ENCODE measurements at places on chromosomes 5 and 9.

DNA sequence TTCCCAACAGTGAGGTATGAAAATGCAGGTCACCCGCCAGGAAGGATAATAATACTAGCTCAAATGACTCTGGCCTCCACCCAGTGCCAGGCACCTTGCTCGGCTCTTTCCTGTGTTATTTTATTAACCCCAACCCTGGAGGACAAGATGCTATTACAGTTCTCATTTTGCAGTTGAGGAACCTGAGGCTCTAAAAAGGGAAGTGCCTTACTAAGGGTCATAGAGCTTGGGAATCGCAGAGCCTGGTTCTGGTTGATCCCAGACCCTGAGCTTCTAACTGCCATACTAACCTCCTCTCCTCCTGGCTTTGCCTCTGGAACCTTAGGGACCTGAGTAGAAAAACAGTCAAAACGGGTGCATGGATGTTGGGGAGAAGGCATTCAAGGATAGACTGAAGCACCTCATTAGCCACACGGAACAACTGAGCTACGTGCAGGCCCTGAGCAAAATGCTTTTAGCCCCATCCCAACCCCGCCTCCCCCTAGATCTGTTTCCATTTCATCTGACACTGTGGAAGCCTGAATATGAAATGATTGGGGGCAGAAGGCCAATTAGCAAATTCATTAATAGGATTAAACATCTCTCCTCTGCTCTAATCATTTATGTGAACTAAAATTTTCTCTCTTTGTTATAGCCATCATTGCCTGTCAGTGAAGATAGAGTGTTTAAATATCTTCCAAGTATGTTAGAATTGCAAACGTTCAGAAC lies 7.9 kb downstream of the KCNIP1 start:
- DNase-seq, result no peak

- DNase-seq, result no peak
Observed at GRCh38 chr5:37786862-37787519, 52.9 kb downstream of the GDNF start.

DNA sequence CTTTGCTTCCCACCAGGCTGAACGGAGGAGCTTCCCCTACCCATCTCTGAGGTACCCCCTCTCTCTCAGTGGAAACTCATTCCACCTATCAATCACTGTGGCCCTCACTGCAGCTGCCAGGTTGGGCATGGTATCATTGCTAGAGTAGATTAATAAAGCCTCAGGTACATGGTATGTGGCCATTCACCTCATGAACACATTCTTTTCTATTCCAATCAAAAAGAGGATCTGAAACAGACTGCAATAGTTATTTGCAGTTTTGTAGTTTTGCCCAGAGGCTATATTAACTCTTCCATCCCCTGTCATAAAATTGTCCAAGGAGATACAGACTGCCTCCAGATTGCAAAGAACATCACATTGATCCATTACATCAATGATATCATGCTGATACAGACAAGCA lies 85.8 kb upstream of the MVB12B start:
- no peak for DNase-seq

DNA sequence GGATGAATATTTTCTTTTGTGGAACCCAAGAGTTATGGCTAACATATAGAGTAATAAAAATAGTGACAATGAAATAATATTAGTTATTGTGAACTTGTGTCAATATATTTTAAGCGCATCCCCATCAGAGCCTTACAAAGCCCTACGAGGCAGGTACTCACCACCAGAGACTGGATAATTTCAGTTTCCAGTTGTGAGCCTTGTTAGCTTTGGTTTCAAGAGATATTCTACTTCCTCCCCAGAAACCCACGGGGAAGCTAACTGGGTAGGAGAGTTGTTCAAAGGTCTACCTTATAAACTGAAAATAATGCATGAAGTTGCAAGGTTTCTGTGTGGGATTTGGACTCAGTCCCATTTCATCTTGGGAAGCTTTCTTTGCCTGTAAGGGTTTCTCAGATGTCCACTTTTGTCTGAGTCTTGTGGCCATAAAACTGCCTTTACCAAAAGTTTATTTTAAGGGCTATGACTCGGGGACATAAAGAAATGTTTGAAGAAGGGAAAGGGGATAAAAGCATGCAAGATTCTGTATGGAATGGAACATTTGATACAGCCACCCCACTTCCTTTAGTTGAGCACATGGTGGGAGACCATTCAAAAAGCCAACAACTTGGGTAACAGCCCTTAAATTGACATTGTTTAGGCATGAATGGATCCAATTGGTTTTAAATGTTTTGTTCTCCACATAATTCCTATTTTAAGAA lies 57.4 kb upstream of the ANKRD55 start:
- no peak for DNase-seq

DNA sequence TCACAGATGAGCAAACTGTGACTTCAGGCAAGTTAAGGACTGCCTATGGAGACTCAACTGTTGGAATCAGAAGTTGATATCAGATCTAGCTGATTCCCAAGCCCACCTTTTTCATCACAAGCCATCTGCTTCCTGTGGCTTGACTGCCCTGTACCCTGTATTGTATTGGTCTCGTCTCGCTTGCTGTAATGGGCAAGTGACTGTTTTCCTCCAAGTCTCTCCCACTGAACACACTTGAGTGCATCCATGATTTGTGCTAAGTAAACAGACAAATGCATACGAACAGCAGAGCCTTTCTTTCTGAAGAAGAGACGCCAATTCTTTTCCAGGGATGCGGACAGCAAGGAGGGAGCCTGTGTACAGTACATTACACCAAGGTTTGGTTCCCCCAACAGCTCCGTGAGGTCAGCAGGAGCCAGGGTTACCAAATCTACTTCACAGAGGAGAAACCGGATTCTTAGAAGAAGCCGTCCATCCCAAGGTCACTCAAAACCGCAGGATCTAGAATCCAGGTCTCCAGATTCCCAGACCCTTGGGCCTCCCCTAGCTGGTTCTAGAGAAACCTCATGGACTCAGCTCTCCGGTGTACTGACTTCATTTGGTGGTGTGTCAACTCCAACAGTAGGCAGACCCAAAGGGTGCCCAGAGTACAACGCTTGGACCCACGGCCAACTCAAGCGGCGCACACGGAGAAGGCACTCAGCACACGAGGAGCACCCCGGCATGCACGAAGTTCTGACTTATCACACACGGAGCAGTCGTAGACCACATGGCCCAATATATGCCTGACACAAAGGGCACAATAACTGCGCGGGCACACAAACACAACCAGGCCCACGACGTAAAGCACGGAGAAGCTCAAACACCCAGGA lies 1.1 kb downstream of the BAG1 start:
- DNase-seq, result no peak

DNA sequence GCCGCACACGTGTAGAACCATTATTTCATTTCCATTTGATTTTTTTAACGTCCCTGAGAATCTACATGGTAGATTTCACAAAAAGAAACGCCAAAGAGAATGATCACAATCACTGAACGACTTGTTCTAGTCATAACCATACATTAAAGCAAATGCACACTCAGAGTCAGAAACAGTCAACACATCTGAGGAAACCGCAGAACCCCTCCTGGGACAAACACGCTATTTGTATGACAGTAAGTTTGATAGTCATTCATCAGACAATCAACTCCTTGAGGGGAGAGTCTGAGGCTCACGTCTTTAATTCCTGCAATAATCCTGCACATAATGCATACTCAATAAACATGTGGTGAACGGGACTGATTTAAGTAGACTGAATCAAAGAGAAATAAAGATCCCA lies 129.2 kb downstream of the MED27 start:
- no peak for DNase-seq

- DNase-seq, result no peak
Observed at GRCh38 chr9:136147038-136147889, 28.6 kb upstream of the TMEM250 start.

- DNase-seq, result no peak
Observed at GRCh38 chr9:10438955-10439354, 173.8 kb downstream of the PTPRD start.

DNA sequence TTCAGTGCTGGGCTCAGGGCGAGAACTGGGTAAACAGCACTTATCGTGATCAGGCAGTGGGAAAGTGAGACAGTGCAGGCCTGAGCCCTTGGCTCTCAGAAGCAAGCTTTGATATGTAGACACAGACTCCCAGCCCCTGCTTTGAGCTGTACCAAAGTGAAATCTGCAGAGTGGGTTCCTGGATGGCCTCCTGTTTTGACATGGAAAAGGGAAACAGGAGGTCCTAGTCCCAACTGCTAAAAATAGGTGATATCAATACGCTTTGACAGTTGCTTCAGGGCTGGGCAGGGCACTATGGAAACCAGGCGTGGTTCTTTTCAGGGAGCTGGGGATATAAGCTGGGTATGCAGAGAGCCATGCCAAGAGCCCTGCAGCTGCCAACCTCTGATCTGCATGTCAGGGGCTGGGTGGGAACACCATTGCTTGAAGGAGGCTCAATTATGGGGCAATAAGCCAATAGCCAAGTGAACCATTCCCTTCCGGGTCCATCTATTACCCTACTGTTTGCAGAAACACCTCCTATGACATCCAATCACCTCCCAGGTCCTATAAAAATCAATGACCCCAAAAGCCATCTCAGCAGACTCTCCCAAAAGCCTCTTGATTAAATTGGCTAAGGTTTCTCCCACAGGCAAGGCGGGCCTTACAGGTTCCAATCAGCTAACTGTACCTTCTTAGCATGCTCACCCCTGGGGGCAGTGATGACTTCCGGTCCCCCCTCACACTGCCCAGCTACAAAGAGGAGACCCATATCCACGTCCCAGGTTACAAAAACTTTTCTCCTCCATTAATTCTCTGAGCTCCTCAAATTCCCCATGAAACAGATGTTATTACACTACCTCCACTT lies 45.8 kb downstream of the EPB41L4B start:
- DNase-seq, result no peak

- peak; percentile 17 for DNase-seq
Observed at GRCh38 chr5:176737746-176738636, 72.4 kb upstream of the UNC5A start.

- no peak for DNase-seq
Observed at GRCh38 chr5:75054134-75054930, 2.0 kb upstream of the GCNT4 start.

DNA sequence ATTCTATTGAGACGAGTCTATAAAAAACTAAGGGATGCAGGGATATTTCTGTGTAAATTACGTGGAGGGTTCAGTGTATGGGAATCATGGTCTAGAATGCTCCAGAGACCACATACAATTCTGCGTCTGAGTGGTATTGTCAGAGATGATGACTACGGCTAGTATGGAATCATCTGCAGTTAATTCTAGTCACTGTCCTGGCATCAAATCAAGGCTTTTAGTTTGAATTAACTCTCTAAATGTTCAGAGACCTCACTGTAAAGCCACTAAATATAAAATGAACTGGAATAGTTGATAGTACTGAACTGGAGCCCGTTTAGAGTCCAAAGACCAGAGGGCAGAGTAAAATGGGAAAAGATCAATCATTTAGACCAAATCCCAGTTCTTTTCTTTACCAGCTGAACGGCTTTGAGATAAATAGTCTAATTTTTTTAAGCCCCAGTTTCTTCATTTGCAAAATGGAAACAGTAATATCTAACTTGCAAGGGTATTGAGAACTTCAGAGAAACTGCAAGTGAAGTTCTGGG lies 599.8 kb downstream of the EBF1 start:
- no peak for DNase-seq

- DNase-seq, result no peak
Observed at GRCh38 chr5:171431251-171431777, 11.9 kb downstream of the FGF18 start.

Measured in stimulated activated CD8-positive, alpha-beta memory T cell treated with anti-CD3 and anti-CD28 coated beads, Interleukin-4, amount 100 ng/mL, for 48 hours (primary cell).